ENCODE measurements at places on chromosomes 13 and 19. TPM values are rescaled to one million over a fixed set of nuclear protein-coding genes. Genes with fewer than 3 reads are reported as not detected.

The RINL gene
- 3.9 TPM for polyA plus RNA-seq

The CD70 gene
- not detected for polyA plus RNA-seq

The SLAIN1 gene
- 26.5 TPM for polyA plus RNA-seq

The LIG1 gene
- polyA plus RNA-seq: 57.2 TPM

The CRTC1 gene
- polyA plus RNA-seq: 5.8 TPM

The RASL11A gene
- polyA plus RNA-seq: 1.2 TPM

The ZNF729 gene
- not detected for polyA plus RNA-seq

DNA sequence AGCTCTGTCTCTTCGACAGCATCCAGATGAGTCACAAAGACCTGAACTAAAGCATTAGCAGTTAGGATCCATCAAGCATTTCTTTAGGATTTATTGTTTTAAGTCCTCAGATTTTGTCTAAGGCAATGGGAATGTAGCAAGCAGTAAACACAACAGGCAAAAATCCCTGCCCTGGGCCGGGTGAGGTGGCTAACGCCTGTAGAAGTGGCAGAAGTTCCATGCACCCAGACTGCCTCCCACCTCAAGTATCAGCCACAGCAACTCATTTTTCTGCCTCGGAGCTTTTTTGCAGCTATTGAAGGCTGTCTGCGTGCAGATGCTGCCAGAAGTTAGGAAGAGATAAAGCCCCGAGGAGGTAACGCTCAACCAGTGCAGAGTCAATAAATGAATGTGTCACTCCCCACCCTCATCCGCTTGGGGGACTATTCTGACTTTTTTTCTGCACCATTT, 47.1 kb upstream of the MRI1 start:
- no peak for DNase-seq

DNA sequence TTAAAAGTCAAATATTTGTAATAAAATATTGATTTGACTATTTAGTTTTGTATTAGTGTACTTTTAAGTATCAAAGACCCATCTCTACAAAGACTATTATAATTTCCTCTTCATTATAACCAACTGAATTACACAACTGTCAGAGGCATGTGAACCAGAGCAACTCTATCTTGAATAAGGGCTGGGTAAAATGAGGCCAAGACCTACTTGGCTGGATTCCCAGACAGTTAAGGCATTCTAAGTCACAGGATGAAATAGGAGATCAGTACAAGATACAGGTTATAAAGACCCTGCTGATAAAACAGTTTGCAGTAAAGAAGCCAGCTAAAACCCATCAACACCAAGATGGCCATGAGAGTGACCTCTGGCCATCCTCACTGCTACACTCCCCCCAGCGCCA, 36.2 kb upstream of the ATP12A start:
- DNase-seq: peak; percentile 83

DNA sequence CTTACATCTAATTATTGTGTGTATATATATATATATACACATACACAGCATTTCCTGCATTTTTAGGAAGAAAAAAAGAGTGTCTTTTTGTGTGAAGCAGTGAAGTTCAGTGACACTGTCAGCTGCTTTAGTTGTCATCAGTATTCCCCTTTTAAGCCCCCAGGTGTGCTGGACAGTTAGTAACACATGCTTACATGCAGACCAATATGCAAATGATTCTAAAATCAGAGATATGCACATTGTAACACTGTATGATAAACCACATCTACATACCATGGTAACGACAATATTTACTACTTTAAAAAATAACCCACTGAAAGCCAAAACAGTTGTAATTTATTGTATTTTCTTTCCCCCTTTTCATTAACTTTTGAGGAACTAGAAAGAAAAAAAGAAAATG, 16.8 kb downstream of the LHFPL6 start:
- DNase-seq: no peak

DNA sequence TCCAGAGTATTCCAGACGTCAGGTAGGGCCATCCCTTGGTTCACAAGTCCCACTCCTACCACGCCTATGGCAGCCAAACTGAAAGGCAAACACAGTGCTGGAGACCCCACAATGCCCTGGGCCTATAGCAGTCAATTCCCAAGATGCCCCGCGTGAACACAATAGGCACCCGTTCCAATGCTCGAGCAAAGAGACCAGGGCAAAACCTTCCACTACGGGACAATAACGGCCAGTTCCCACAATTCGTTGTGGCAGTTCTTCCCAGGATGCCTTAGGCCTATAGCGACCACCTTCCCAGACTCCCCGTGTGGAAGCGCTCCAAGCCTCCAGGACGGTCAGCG, 538 bp downstream of the ZNF428 start:
- no peak for DNase-seq

- no peak for DNase-seq
Measured at GRCh38 chr13:98522371-98522770, 54.5 kb downstream of the STK24 start.

- no peak for DNase-seq
Measured at GRCh38 chr19:49295208-49295880, 29.6 kb downstream of the SLC6A16 start.

GRCh38 chr19:49469828-49470614, 4.0 kb upstream of the FLT3LG start:
- DNase-seq: no peak

DNA sequence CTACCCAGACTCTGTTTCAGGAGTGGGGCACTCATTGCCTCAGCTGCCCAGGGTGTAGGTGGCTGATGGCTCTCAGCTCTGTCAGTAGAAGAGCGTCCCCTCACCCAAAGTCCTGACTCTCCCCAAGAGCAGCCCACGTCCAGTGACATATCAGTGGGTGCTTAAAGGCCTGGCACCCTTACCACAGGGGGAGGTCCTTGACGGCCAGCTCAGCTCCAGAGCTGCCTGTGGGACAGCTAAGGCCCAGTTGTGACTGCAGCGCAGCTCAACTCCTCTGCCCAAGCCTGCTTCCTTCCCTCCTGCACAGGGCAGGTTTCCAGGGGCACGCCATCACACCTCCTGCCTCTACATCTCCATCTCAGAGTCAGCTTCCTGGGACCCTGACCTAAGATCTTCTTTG, 32.4 kb downstream of the GRIK5 start:
- DNase-seq: no peak

- DNase-seq: peak; percentile 94
Measured at GRCh38 chr19:46299004-46299509, 2.2 kb downstream of the HIF3A start.
